ENCODE measurements at places on chromosomes 1 and 21. TPM values are rescaled to one million over a fixed set of nuclear protein-coding genes. Genes with fewer than 3 reads are reported as not detected.

DNA sequence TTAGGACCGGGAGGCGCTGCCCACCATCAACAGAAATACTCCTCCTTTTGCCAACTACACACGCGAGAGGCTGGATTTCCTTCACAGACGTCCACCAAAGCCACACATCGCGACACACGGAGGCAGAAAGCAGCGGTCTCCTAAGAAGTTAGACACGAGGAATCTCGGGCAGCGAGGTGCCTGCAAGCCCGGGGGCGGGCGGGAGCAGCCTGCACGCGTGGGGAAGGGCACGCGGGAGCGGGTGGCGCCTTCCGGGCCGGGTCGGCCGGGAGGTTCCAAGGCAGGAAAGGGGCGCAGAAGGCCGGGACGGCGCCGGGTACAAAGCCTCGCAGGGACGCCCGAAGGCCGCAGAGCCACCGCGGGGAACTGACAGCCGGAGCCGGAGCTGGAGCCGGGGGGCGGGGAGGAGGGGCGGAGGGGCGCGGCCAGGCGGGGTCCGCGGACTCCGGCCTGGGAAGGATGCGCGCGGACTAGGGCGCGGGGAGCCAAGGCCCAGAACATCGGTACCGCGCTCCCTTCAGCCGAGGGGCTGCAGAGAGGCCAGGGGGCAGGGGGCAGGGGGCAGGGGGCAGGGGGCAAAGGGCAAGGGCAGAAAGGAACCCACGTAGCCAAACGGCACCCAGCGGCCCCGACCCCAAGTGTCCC lies 722 bp downstream of the NPHP4 start:
- DNase-seq: no peak

Gene DDI2
- 59.2 TPM for total RNA-seq

Gene TLCD4
- total RNA-seq: 4.4 TPM

Gene TRIM63
- not detected for total RNA-seq

DNA sequence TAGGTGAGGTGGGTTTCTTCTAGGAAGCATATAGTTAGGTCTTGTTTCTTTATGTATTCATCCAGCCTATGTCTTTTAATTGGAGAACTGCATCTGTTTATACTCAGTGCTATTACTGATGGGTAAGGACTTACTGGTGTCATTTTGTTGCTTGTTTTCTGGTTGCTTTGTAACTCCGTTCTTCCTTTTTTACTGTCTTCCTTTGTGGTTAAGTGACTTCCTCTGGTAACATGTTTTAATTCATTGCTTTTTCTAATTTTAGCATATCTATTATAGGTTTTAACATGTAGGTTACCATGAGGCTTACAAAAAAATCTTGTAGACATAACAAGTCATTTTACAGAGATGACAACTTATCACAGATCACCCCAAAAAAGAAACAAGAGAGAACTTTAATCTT lies 160.8 kb downstream of the VAV3 start:
- DNase-seq: no peak

GRCh38 chr1:220431554-220432239 lies 96.2 kb upstream of the MARK1 start:
- no peak for DNase-seq
